Left colon (tissue), 2 donors: ENCODE measurements at places on chromosomes 1 and 21.
A peak's percentile ranks its signal among the peaks of the same experiment; 100 is the strongest.

DNA sequence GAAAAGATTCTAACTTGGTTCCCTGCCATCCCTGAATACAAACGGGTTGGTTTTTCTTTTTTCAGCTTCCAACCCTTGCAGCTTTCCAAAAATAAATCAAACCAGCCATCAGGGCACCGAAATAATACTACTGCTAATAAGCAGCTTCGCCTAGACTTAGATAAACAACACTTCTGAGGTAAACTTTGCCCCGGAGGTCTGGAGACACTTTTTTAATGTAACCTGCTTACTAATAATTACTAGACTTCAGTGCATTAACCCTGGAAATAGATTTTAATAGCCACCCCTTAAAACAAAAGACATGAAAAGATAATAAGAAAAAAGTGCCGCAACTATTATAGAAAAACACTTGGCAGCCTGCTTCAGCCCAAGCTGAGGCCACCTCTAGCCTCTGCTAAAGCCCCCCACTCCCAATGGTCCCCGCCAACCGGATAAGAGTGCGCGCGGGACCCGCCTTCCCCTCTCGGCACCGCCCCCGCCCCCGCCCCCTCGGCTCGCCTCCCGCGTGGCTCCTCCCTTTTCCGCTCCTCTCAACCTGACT lies 405 bp upstream of the GADD45A start:
- no peak for DNase-seq

- DNase-seq: peak; percentile 73
Measured at GRCh38 chr1:36369061-36369861, 16.5 kb downstream of the STK40 start.

- no peak for DNase-seq
Measured at GRCh38 chr1:223222377-223222776, 79.3 kb upstream of the TLR5 start.

GRCh38 chr1:109895720-109896504 lies 14.7 kb upstream of the CSF1 start:
- DNase-seq: no peak

DNA sequence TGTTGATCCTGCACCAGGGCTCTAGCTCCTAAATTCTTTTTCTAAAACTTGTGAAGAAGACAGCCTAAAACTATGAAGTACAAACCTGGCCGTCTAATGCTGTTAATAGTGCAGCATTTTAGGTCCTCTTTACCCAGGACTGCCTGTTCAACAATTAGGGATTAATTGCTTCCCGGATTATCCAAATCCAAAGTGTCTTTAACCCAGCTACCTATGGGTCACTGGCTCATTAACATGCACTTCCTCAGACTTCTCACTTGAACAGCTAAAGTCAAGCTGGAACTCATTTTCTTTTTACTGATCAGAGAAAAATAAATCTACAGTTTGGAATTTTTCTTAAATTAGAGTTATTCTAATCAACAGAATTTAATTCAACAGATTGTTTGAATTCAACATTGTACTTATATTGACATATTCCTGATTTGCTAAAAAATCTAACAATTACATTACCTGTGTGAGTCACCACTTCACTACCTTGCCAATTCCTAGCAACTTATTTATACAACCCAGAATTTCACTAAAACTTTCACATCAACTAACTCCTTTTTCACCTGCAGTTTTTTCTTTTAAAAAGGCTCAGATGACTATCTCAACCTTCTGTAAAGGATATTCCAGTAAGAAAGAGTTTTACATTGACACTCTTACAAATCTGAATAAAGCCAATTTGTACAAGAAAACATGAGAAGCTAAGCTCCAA lies 3.3 kb downstream of the HNRNPU start:
- no peak for DNase-seq

DNA sequence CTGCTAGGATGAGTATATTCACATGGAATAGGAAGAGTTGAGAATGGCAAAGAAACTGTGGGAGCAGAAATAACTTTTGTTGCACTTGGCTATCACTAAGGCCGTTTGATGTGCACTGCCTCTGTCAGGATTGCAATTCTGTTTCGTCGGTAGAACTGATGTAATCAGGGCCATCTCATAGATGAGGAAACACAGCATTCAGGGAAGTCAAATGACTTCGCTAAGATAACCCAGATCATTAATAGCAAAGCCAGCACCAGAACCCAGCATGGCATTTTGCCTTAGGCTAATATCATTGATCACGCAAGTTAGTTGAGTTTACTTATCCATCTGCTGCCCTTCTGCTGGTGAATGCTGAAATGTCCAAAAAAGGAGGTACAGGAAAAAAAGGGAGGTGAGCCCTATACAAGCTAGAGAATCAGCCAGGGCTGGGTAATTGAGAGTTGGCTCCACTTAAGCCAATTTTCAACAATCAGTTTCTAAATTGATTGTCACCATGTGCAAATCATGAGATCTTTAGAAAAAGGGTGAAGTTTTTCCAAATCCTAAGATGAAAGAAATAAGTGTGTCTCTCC lies 7.6 kb downstream of the RASSF5 start:
- DNase-seq: no peak
